ENCODE measurements at places on chromosomes 2 and 18. TPM values are rescaled to one million over a fixed set of nuclear protein-coding genes. Genes with fewer than 3 reads are reported as not detected.

DNA sequence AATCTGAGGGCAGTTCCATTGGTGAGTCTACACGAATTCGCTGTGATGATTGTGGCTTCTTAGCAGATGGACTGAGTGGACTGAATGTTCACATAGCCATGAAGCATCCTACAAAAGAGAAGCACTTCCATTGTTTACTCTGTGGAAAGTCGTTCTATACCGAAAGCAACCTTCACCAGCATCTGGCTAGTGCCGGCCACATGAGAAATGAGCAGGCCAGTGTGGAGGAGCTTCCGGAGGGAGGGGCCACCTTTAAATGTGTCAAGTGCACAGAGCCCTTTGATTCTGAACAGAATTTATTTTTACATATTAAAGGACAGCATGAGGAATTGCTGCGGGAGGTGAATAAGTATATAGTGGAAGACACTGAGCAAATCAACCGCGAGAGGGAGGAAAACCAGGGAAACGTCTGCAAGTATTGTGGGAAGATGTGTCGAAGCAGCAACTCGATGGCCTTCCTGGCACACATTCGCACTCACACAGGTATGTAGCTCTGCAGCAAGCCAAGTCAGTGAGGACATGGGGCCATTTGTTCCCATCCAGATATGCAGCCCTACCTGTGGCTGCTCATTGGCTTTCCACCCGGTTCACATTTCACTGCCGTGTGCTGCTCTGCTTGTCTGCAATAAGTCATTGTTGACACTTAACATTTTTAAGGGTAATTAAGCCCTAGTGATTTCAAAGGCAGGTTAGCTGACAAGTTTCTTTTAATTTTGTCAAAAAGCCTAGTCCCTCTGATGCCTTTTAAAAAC, 37.7 kb downstream of the ZNF407 start:
- H3K27me3 ChIP-seq = no peaks in the 10 kb centered on the region
- no peak overlapping the region for H3K27ac ChIP-seq
- H3K4me1 ChIP-seq = peaks cover 36% of the 10 kb centered on the region
- H3K36me3 ChIP-seq = peaks cover 34% of the 10 kb centered on the region
- H3K4me3 ChIP-seq = no peak overlapping the region

The RESP18 gene
- not detected for total RNA-seq

DNA sequence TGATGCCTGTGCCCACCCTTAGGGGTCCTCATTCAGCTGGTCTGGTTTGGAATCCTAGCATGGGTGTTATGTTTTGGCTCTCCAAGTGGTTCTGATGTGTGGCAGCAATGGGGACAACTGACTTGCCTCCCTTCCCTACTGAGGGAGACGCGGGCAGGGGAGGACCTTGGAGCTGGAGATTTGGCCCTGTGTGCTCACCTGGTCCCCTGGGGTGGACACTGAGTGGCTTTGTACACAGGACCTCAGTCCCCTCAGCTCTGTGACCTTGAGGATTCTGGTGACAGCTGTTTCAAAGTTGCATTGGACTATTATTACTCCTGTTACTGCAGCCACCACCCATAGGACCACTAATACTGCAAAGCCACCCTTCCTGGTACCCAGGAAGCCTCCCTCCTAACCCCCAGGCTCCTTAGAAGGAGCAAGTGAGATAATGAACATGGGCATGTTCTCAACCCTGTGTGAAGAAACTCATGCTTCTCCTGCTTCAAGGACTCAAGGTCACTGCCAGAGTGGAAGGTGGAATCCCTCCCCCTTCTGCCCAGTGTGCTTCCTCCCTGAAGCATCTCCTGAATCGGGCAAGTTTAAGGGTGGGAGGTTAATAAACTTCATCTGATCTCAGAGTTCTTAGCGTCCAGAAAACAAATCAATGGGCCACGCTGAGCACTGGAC, 26.5 kb downstream of the TMEM182 start:
- no peaks in the 10 kb centered on the region for H3K36me3 ChIP-seq
- no peak overlapping the region for H3K27ac ChIP-seq
- no peaks in the 10 kb centered on the region for H3K27me3 ChIP-seq
- H3K4me1 ChIP-seq = no peaks in the 10 kb centered on the region

The ANKRD29 gene
- not detected for total RNA-seq

- DNase-seq = no peak
- H3K27ac ChIP-seq = no peak overlapping the region
- no peak overlapping the region for H3K4me3 ChIP-seq
- peaks cover 1% of the 10 kb centered on the region for H3K4me1 ChIP-seq
Observed at GRCh38 chr2:99706735-99707134, 216.9 kb upstream of the REV1 start.

DNA sequence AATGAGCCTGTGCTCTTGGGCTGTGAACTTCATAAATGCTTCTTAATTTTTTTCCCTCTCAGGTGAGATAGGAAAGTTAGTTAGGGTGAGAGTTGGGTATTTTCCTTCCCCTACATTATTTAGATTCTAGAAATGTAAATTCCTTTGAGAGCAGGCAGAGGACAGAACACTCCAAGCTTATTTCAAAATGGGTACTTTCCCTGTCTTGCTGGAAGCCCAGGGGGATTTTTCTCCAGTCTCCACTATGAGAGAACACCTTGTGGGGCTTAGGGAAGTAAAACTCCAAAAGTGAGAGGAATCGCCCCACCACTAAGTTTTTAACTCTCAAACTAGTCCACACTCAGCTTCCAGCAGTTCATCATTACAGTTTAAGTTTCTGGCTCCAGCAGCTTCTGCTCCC, 253.2 kb upstream of the CTAGE1 start:
- no peak overlapping the region for H3K4me3 ChIP-seq
- no peaks in the 10 kb centered on the region for H3K27me3 ChIP-seq
- H3K4me1 ChIP-seq = no peaks in the 10 kb centered on the region
- H3K36me3 ChIP-seq = no peaks in the 10 kb centered on the region
- no peak for DNase-seq

The SUPT7L gene
- total RNA-seq = 36.2 TPM
